ENCODE measurements at places on chromosomes 5 and 9.

- H3K27me3 ChIP-seq: peaks cover 28% of the 10 kb centered on the region
These were observed 125.7 kb downstream of the BARX1 start for GRCh38 chr9:93829271-93830011.

DNA sequence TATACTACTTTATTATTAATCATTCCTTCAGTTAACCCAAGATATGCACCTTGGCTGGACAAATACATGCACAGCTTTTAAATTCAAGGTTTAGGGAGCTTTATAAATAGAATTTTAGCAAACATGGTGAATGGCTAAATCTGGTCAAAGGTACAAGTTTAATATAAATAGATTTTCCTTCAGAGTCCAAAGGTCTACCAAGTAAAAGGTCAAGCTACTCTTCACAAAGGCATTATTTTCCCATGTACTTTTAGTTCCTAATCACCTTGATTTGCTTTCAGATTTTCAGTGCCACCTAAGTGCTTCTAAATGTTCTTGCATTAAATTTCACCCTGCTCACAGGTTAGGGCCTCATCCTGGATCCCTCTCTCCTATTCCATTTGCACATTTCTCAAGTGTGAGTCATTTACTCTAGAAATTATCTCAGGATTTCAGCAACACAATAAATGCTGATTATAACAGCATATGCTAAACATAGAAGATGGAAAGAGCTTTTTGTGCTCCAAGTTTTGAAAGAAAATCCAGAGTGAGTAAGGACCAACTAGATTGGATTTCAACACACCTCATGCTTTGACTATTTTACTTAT, 459.4 kb upstream of the ITGA1 start:
- H3K36me3 ChIP-seq: no peaks in the 10 kb centered on the region
- no peak overlapping the region for H3K4me3 ChIP-seq
- no peak for DNase-seq
- no peaks in the 10 kb centered on the region for H3K4me1 ChIP-seq

GRCh38 chr5:74040065-74040551, 414.1 kb downstream of the ARHGEF28 start:
- H3K27ac ChIP-seq: no peak overlapping the region
- no peaks in the 10 kb centered on the region for H3K36me3 ChIP-seq
- peaks cover 7% of the 10 kb centered on the region for H3K27me3 ChIP-seq
- DNase-seq: no peak
- peaks cover 2% of the 10 kb centered on the region for H3K4me1 ChIP-seq

GRCh38 chr9:70852711-70853240, 268.6 kb downstream of the TRPM3 start:
- H3K27me3 ChIP-seq: no peaks in the 10 kb centered on the region
- no peak overlapping the region for H3K27ac ChIP-seq
- H3K4me3 ChIP-seq: no peak overlapping the region

- H3K4me3 ChIP-seq: no peak overlapping the region
- no peak overlapping the region for H3K27ac ChIP-seq
- H3K4me1 ChIP-seq: no peaks in the 10 kb centered on the region
- DNase-seq: no peak
- no peaks in the 10 kb centered on the region for H3K36me3 ChIP-seq
- no peaks in the 10 kb centered on the region for H3K27me3 ChIP-seq
These were observed 602.7 kb upstream of the ZNF608 start for GRCh38 chr5:125348936-125349831.

DNA sequence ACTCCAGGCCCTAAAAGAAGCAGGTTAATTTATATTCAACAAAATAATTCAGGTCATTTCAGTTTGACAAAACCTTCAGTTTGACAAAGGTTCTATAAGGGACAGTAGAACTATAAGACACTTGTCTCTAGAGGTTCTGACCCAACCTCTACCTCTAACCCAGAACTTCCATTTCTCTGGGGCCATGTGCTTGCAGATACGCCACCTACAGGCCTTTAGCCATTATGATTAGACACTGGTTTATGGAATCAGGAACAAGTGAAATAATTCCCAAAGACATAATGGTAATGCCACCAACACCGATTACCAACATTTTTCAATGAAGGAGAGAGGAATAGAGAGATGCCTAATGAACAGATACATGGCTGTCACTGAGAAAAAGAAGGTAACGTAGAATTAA, 733.9 kb downstream of the PRELID2 start:
- H3K36me3 ChIP-seq: no peaks in the 10 kb centered on the region
- H3K27ac ChIP-seq: no peak overlapping the region
- DNase-seq: no peak
- no peak overlapping the region for H3K4me3 ChIP-seq
- H3K27me3 ChIP-seq: no peaks in the 10 kb centered on the region

DNA sequence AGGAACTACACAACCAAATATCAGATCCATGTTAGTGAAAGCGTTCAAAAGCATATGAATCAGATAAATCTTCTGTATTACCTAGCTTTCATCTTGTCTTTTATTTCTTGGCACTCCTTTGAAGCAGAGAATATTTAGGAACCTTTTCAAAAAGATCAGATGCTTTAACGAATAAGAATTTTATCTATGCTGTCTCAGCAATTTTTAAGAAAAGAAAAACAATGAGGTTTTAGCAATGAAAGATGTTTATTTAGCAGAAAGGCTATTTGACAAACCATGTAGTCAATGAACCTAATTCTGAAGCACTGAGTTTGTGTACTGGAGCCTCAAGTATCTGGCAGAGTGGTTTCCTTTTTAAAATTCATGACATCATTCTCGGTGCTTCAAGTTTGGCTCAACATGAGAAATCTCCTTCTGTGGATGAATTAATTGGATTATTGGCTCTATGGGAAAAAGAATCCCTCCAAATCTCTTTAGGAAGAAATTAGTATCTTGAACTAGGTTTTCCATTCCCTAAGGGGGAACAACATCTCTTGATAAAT, 534.7 kb downstream of the CAAP1 start:
- H3K27me3 ChIP-seq: no peaks in the 10 kb centered on the region
- H3K27ac ChIP-seq: no peak overlapping the region
- no peaks in the 10 kb centered on the region for H3K4me1 ChIP-seq
- no peak overlapping the region for H3K4me3 ChIP-seq

DNA sequence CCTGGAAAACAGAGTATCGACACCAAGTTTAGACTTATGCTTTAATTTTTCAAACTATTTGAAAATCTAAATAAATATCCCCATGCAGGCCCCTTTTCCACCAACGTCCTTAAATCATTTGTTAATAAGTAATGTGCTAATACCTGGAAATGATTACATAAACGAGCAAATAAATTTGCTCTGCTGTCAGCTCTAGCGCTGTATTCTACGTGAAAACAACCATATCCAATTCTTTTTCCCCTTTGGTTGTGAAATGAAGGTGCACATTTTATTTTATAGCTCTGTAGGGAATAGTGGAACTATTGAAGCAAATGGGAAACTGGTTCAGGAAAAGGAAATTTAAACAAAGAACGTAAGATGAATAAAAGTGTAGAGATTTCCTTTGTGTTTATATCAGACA, 137.7 kb upstream of the ZNF608 start:
- no peaks in the 10 kb centered on the region for H3K4me1 ChIP-seq
- no peaks in the 10 kb centered on the region for H3K36me3 ChIP-seq
- no peak overlapping the region for H3K27ac ChIP-seq
- H3K27me3 ChIP-seq: no peaks in the 10 kb centered on the region
- DNase-seq: no peak

DNA sequence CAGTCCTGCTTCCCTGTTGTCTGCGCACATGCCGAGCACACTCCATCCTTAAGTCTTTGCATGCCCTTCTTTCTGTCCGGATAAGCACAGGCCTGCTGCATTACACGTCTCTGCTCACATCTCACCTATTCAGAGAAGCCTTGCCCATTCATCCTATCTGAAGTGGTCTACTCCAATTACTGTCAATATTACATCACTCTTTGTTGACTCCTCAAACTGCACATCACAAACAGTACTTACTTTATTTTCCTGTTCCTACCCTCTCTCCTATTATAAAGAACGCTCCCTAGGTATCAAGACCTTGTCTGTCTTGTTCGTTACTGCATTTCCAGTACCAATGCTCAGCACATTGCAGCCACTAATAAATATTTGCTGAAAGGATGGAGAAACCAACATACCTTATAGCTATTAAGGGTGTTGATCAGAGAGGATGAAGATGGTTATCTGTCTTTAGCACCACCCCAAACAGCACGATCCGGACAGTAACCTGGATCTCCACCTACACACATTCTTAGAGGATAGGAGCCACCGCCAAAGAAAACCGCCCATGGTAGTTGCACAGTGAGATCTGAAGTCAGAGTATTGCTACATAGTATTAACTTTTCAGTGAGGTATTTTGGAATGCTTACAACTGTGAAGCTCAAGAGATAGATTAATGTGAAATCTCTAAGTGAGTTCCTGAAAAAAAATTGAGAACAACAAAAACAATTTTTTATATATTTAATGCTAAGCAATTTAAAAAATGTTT, 1.6 kb upstream of the PRRC1 start:
- DNase-seq: no peak
- no peak overlapping the region for H3K27ac ChIP-seq
- H3K36me3 ChIP-seq: peaks cover 22% of the 10 kb centered on the region
- H3K4me3 ChIP-seq: no peak overlapping the region
- peaks cover 12% of the 10 kb centered on the region for H3K27me3 ChIP-seq
- peaks cover 21% of the 10 kb centered on the region for H3K4me1 ChIP-seq

- H3K27ac ChIP-seq: no peak overlapping the region
- no peaks in the 10 kb centered on the region for H3K4me1 ChIP-seq
- no peak for DNase-seq
- H3K27me3 ChIP-seq: peaks cover 6% of the 10 kb centered on the region
- no peak overlapping the region for H3K4me3 ChIP-seq
- no peaks in the 10 kb centered on the region for H3K36me3 ChIP-seq
These were observed 153.8 kb downstream of the OXCT1 start for GRCh38 chr5:41716382-41716781.

GRCh38 chr9:127753622-127754021, 18.5 kb upstream of the TOR2A start:
- no peaks in the 10 kb centered on the region for H3K4me1 ChIP-seq
- no peak for DNase-seq
- H3K27ac ChIP-seq: no peak overlapping the region

DNA sequence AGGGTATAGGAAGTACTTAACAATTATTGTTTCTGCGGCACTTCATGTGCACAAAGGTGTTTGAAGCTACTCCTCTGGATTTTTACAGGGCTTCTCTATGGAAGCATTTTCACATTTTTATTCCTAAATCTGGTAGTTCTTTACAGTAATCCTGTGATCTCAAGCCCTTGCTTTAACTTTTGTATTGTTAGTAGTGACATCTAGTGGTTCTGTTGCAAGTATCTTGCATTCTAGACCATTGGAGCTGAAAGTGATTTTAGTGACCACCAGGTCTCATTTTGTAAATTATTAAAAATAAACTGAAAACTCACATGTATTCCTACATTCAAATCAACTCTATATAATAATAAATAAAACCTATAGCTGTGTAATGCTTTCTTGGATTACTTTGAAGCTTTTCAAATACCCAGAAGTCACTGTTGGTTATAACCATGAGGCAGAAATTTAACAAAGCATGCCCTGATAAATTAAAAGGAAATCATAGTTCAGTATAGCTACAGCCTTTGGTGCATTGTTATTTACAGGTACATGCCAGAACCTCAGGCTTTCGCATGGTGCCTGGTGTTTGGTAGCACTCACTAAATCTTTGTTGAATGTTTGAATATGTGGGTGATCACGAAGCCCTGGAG, 18.9 kb downstream of the RPS23 start:
- DNase-seq: no peak
- no peak overlapping the region for H3K4me3 ChIP-seq
- H3K36me3 ChIP-seq: no peaks in the 10 kb centered on the region
- H3K27ac ChIP-seq: no peak overlapping the region
- H3K27me3 ChIP-seq: no peaks in the 10 kb centered on the region

DNA sequence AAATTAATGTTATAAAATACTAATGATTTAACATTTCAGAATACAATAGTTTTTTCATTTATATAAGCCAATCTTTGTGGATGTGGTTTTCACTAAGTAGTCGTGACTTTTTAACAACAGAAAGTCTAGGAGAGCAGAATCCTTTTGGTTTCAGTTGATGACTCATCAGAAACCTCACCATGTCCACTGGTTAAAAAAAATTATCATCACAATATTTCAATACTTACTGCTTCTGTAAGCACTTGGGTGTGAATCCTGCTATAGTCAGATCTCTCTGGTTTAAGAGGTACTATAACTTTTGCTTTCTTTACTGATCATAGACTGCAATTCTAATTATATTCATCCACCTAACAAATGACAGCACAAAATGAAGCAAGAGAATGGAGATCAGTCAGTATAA, 77.2 kb downstream of the MRPS30 start:
- peaks cover 3% of the 10 kb centered on the region for H3K4me1 ChIP-seq
- no peak overlapping the region for H3K27ac ChIP-seq
- H3K36me3 ChIP-seq: no peaks in the 10 kb centered on the region
- H3K4me3 ChIP-seq: no peak overlapping the region
- no peak for DNase-seq

DNA sequence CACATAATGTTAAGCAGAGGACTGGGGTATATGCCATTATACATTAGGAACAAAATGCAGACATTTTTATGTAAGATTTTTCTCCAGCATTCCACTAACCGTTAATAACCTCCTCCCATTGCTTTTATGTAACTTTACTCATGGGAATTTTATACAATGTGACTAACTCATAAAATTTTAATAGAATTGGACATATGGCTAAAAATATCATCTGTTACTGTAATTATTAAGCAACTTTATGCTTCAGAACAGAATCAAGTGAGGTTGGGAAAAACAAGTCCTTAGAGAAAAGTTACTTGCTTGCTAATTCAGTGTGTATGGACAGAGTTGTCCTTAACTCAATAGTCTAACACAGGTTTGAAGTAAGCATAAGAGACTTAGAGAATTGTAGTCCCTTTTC, 54.8 kb upstream of the PCSK1 start:
- H3K27me3 ChIP-seq: peaks cover 6% of the 10 kb centered on the region
- no peaks in the 10 kb centered on the region for H3K36me3 ChIP-seq
- no peak overlapping the region for H3K27ac ChIP-seq
- no peak for DNase-seq

DNA sequence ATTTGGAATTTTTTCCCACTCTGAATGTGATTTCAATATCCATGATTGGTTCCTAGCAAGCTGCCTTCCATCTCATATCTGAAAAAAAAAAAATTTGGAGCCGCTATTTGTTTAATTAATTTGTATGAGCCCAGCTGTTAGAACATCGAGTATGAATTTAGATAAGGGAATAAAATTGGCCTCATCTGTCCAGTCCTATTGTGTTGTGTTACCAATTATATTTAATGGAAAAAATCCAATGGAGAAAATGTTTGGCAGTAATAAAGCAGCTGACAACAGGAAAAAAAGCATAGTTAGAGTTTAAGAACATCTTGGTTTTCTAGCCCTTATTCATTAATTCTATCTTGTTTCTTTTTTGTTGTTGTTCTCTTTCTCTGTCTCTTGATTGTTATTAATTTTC, 735.6 kb upstream of the RIOK2 start:
- no peaks in the 10 kb centered on the region for H3K4me1 ChIP-seq
- no peaks in the 10 kb centered on the region for H3K36me3 ChIP-seq
- no peak overlapping the region for H3K27ac ChIP-seq
- no peaks in the 10 kb centered on the region for H3K27me3 ChIP-seq
- DNase-seq: no peak
- no peak overlapping the region for H3K4me3 ChIP-seq

GRCh38 chr5:141084487-141084989, 9.9 kb upstream of the PCDHB2 start:
- H3K27ac ChIP-seq: no peak overlapping the region
- H3K4me3 ChIP-seq: peak overlapping the region; percentile 70
- peaks cover 5% of the 10 kb centered on the region for H3K4me1 ChIP-seq
- no peaks in the 10 kb centered on the region for H3K36me3 ChIP-seq
